ENCODE measurements at places on chromosomes 5 and 9.

GRCh38 chr5:170169996-170170395, 62.8 kb upstream of the C5orf58 start:
- DNase-seq = peak; percentile 69

DNA sequence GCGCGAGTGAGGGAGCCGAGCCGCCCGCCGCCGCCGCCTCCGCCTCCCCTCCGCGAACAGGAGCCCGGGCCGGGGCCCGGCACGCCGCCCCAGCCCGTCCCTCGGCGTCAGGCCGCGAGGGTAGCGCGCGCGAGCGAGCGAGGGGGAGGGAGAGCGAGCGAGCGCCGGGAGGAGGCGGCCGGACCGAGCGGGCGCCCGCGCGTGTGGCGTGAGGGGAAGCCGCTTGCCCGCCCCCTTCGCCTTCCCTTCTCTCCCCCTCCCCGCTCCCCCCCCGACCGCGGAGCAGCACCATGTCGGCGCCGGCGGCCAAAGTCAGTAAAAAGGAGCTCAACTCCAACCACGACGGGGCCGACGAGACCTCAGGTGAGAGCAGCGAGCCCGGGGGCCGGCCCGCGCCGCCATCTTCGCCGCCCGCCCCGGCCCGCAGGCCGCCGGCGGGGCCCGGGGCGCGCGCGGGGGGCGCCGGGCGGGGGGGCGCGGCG, 312 bp downstream of the SET start:
- no peak for DNase-seq

- DNase-seq = peak; percentile 99
Measured at GRCh38 chr5:74240783-74241750, 399.5 kb downstream of the ENC1 start.

GRCh38 chr5:52665559-52665958, 122.2 kb upstream of the ITGA1 start:
- DNase-seq = no peak

DNA sequence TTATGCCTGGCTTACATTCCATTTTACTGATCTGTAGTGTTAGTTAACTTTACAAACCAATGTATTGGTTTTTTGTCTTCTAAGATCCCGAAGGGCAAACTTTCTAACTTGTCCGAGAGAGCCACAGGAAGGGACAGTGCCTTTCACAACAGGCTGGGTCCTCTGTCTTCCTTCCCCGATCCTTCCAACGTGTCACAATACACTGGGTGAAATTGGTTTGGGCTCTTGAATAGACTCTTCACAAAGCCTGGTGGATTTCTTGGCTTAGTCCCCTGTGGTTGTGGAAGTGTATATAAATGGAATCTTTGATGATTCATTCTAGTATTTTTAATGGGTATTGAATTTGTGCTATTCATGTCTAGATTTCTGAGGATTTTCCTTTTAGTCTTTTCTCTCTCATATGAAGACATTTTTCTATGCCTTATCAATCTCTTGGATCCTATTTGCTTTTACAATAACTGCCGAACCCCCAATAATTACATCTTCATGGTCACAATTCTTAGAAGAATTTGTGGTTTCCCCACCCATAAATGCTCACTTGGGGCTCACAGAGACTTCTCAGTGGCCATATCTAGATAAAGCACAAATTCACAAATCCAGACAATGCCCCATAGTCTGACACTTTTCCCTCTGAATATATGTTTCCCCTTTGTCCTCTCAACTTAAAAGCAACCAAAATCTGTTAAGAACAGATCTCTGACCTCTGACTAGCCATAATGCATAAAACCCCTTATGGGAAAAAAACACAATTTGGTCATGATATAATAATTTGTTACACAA, 107.7 kb downstream of the MTRR start:
- no peak for DNase-seq

DNA sequence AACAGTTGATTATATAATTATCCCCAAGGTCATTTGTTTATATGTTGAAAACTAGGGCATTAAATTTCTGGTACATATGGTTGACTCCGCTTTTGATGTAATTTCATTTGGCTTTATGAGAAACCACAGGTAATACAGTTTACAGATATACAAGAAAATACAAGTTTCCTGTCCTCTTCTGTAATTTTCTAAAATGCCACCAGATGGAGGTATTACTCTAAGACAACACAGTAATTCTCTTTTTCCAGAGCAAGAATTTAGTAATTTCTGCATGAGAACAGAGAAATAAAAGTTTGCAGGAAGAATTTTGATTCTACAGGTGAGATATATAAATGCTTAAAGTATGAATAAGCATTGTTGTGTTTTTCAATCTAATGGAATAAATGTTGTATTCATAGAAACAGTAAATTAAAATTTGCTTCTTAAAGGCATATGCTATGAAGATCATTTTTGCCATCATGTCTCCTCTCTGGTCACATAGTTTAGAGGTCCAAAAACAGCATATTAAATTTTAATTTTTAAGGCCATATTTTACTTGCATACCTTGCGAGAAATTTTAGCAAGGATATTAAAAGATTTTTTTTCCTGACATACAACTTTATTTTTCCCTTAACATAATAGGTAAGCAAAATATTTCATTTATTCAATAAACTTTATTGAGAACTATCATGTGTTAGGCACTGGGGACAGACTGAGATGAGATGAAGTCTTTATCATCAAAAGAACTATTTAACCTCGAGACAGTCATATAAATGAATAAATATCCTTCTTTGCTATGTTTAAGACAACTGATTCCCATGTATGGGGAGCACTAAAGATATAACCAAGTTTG, 22.7 kb downstream of the CHD1 start:
- DNase-seq = peak; percentile 52

DNA sequence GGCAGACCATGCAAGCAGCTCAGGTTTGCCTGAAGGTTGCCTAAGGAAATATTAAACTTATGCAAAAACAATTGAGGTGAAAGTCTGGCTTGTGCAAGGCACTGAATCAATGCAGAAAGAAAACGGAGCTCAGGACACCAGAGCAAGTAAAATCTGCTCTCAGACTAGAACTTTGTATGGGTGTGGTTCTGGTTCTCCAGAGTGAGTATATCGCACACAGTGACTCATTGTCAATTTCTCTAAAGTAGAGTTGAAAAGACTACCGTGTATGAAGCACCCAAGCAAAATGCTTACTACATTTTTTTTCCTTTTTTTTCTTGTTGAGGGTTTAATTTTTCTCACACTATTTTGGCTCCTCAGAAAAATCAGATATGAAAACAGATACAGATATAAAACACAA, 650.3 kb upstream of the CDH10 start:
- DNase-seq = peak; percentile 14

GRCh38 chr9:123276551-123276950, 8.2 kb upstream of the STRBP start:
- no peak for DNase-seq

- no peak for DNase-seq
Measured at GRCh38 chr9:93267091-93267541, 83.2 kb downstream of the WNK2 start.

Data from epithelial cell of esophagus (primary cell).